ENCODE measurements at places on chromosomes 2 and 18. TPM values are rescaled to one million over a fixed set of nuclear protein-coding genes. Genes with fewer than 3 reads are reported as not detected.

Gene SCYGR8
- not detected for total RNA-seq

Gene IL36G
- not detected for total RNA-seq

Gene AMER3
- total RNA-seq = not detected

Gene DQX1
- total RNA-seq = not detected

Gene TGFBRAP1
- 18.5 TPM for total RNA-seq

All from T-helper 17 cell (primary cell).